Heart left ventricle (tissue), 16 donors: ENCODE measurements at places on chromosomes 1 and 21.

DNA sequence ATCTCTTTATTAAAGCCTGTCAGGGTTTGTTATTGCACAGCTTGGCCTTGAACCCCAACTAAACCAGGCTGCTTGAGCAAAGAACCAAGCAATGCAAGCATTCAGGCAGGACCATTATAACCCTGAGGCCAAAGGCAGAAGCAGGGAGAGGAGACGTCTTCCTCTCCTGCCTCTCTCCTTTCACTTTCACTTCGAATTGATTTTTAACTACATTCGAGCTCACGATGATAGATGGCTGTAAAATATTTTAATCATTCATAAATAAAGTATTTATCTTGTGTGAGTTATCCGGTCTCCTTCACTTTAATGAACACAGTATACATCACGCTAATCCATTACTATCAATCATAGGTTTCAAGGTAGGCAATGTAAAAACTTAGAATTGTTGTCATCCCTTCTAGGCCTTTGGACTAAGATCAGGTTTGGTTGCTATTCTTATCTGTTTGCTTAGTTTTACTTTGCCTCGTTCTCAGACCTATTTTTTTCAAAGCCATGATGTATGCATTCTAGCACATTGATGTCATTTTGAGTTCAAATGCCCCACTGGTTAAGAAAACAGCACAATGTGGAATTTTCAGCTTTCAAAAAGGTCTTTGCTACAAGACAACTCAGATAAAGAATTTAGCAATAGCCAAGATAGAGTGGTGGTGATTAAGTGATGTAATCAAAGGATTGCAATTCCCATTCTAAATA lies 480.2 kb upstream of the RUNX1 start:
- DNase-seq, result no peak

DNA sequence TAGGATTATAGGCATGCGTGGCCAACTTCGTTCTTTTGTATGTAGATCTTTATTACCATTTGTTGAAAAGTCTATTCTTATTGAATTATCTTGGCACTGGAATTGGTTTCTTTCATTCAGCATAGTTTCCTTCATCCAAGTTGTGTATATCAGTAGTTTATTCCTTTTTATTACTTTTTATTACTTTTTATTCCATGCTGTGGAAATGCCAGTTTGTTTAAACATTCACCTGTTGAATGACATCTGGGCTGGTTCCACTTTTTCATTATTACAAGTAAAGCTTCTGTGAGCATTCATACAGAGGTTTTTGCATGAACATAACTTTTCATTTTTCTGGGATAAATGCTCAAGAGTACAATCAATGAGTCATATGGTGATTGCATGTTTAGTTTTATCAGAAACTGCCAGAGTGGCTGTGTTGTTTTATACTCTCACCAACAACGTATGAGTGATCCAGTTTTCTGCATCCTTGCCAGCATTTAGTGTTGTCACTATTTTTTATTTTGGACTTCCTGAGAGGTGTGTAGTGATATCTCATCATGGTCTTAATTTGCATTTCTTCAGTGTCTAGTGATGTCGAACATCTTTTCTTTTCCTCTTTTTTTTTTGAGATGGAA lies 28.6 kb downstream of the PTPRU start:
- no peak for DNase-seq

DNA sequence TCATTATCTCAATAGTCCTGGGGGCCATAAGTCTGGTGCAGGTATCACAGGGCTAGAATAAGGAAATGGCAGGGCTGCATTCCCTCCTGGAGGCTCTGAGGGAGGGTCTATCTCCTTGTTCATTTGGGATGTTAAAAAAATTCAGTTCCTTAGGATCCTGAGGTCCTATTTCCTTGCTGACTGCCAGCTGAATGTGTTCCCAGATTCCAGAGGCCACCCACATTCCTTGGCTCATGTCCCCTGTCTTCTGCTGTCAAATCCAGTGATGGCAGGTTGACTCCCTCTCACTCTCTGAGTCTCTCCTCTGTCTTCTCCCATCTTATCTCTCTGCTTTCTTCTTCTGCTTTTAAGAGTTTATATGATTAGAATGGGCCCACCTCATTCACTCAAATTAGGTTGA lies 400.6 kb downstream of the PTPRU start:
- no peak for DNase-seq

DNA sequence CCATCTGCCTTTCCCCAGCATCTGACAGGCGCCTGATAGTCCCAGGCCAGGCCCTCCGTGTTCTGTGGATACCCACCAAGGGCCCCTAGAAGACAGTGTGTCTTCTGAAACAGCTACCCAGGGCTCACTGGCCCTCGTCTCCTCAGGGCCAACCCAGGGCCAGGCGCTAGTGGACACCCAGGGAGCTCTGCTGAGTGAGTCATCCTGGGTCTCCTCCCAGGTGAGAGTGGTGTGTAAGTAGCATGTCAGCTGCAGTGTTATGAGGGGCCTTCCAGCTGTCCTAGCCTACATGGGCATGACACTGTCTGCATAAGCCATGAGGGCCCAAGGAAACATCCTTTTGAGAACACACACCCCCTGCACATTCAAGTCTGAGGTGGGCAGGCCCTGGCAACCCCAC lies 36.7 kb downstream of the CHD5 start:
- DNase-seq, result no peak

- no peak for DNase-seq
Measured at GRCh38 chr1:25501235-25502058, 42.0 kb upstream of the LDLRAP1 start.

- peak; percentile 89 for DNase-seq
Measured at GRCh38 chr1:36321119-36321951, 2.1 kb downstream of the EVA1B start.

- DNase-seq, result no peak
Measured at GRCh38 chr1:212432272-212432660, 454 bp upstream of the NENF start.
